ENCODE measurements at places on chromosomes 4 and X.

- DNase-seq = no peak
Observed at GRCh38 chrX:121869876-121870477, 822.6 kb downstream of the GLUD2 start.

GRCh38 chr4:39435659-39436563, 22.8 kb downstream of the RPL9 start:
- no peak for DNase-seq

- no peak for DNase-seq
Observed at GRCh38 chr4:38684271-38684670, 20.3 kb downstream of the KLF3 start.

GRCh38 chr4:123249821-123250220, 146.8 kb upstream of the SPRY1 start:
- DNase-seq = no peak

GRCh38 chr4:4225915-4226605, 669 bp downstream of the OTOP1 start:
- no peak for DNase-seq

DNA sequence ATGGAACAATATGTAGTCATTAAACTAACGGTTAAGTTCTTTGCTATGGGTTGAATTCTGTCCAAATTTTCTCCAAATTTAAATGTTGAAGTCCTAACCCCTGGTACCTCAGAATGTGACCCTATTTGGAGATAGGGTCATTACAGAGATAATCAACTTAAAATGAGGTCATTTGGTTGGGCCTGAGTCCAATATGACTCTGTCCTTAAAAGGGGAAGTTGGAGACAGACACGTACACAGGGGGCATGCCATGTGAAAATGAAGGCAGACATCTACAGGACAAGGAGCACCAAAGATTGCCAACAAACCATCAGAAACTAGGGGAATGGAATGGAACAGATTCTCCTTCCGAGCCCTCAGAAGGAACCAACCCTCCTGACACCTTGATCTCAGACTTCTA, 492.0 kb upstream of the FTHL17 start:
- peak; percentile 0 for DNase-seq

GRCh38 chr4:71867598-71867997, 83.7 kb upstream of the GC start:
- DNase-seq = no peak

DNA sequence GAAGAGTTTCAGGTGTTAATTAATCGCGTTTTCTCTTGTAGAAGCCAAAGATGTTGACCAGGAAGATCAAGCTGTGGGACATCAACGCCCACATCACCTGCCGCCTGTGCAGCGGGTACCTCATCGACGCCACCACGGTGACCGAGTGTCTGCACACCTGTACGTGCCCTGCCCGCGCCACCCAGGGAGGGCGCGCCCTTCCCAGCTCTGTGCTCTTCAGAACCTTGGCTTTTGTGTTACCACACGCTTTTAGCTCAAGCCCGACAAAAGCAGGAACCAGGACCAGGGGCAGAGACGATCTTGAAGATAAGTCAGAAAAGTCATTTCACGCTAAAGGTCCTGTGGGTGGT, 28.0 kb downstream of the PCGF3 start:
- no peak for DNase-seq

- DNase-seq = no peak
Observed at GRCh38 chrX:132214518-132214917, 4.7 kb downstream of the RAP2C start.

GRCh38 chrX:27660878-27661277, 70.7 kb downstream of the DCAF8L2 start:
- no peak for DNase-seq

GRCh38 chrX:141278306-141278705, 36.0 kb upstream of the SPANXC start:
- DNase-seq = peak; percentile 3

GRCh38 chrX:1355131-1356046, 18.8 kb downstream of the IL3RA start:
- DNase-seq = no peak

DNA sequence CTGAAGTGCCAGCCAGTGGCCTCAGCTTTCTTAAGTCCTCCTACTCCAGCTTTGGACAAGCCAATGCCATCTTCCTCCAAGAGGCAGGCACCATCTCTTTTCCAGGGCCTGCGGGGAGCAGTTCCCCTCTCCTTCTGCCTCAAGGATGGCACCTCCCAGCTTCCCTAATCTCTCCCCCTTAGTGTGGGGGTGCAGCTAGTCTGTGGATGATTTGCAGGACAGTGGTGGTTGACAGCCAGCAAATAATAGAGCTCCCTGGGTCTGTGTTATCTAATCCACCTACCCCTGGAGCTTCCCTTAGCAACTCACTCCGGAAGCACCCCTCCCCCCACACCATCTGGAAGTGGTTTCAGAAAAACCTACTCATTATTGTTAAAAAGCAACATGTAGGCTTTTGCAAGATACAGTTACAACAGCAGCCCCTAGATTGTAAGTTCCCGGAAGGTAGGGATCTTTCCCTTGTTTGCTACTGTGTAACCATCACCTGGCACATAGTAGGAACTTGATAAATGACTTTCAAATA, 247.1 kb downstream of the BCOR start:
- DNase-seq = peak; percentile 63

DNA sequence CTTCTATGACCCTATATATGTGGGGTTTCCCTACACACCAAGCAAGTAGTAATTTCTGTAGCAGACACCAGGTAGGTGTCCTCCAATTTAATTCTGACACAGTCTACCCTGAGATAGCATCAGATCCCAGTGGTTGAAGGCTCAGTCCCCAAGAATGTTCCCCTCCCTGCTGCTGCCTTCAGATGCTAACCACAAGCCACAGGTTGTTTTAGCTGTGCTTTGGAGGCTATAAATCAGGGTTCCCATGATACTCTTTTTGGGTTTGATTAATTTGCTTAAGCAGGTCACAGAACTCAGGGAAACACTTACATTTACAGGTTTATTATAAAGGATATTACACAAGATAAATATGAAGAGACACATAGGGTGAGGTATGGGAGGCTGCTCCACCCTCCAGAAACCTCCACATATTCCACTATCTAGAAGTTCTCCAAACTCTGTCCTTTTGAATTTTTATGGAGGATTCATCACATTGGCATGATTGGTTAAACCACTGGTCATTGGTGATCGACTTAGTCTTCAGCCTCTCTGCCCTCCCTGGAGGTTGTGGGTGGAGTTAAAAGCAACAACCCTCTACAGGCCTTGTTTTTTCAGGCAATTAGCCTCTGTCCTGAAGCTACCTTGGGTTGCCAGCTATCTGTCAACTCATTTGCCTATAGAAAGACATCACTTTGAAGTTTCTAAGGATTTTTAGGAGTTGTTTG, 50.8 kb downstream of the GRIA2 start:
- no peak for DNase-seq

- DNase-seq = peak; percentile 52
Observed at GRCh38 chr4:15078682-15079642, 76.7 kb downstream of the CPEB2 start.

DNA sequence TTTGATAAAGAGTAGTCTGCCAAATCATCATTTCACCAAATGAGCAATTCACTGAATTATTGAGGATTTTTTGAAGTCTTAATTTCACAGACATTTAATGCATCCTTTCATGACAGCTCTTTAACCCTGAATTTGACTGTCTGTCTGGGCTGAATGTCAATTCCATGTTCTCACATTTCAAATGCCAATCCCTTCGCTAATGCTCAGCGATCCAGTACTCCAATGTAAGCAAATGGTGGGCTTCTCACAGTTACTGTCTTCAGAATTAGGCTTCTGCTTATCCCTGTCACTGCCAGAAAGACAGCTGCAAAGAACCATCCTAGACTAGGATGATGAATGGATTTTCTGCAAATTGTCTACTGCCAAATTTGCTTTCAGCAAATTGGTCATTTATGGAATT, 36.2 kb upstream of the USP38 start:
- no peak for DNase-seq

- DNase-seq = no peak
Observed at GRCh38 chr4:182847576-182848450, 69.4 kb downstream of the DCTD start.

DNA sequence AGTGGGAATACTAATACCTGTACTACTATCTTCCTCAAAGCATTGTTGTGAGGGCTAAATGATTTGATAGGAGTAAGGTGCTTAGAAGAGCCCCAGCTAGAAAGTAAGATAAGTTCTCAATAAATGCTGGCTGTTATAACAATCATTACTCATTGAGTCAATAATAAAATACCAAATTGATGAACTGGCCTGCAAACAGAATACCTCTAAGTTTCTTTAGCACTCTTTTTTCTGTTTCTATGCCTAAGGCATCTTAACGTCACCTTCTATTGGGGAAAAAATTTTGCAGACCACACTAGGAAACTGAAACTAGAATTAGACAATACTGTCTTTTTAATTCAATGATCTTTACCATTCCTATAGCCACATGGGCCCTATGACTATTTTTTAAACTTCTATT, 1.2 kb downstream of the CLTRN start:
- no peak for DNase-seq

DNA sequence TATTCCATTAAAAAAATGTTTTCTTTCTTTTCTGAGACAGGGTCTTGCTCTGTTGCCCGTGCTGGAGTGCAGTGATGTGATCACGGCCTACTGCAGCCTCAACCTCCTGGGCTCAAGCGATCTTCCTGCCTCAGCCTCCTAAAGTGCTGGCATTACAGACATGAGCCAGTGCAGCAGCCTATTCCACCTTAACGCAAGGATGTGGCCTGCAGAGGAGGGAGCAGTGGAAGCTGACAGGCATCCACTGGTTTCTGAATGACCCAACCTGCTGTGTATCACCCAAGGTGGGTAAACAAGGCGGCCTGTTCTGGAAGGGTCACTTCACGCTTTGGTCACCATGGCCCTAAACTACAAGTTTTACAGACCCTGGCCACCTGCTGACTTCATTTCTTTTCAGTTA, 60.8 kb downstream of the ACOX3 start:
- DNase-seq = no peak

DNA sequence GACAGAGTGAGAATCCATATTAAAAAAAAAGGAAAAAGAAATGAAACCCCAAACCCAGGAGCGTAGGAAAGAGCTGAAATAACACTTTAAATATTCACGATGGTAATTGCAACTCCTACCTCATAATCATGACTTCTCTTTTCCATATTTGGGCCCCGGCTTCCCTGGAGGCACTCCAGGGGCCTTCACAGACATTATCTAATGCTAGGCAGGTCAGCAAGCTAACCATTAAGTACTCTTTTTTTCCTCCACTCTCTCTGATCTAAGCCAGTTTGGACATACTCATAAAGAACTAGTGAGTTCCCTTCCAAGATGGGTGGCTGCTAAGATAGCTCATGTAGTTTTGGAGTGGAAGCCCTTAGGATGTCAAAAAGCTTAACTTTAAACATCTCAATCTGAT, 83.2 kb downstream of the SH3KBP1 start:
- DNase-seq = no peak

DNA sequence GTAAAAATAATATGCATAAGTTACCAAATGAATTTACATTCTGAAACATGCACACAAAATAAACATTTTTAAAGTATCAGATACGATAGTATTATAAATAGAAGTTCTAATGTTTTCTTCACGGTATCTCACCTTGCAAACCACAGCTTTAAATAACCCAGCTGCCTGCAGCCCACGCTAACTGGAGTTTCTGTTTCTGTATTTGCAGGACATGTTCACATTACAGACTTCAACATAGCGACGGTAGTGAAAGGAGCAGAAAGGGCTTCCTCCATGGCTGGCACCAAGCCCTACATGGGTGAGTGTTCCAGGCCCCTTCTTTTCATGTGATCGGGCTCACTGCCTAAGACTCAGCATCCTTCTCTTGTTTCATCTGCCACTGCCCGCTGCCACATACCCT, 291.7 kb downstream of the EVC2 start:
- no peak for DNase-seq

- no peak for DNase-seq
Observed at GRCh38 chrX:150857453-150857852, 41.0 kb downstream of the CD99L2 start.

DNA sequence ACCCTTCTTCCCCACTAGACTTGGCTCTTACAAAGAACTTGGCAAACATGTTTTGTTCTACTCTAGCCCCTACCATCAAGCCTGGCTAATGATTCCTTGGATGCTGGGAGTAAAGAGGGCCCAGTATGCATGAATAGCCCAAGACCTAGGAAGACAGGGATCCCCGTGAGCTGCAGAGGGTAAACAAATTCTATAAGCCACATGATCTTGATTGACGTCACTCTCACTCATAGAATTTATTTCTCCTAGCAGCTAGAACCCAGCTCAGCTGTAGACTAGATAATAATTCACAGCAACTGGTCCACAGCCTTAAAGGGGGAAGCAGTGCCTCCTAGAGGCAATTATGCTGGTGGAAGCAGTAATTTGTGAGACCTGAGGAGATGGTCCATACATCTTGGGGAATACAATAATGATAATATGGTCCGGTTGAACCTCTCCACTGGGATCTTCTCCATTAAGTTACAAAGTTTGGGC, 16.1 kb upstream of the USO1 start:
- DNase-seq = peak; percentile 51

- no peak for DNase-seq
Observed at GRCh38 chr4:159185591-159186023, 82.7 kb downstream of the RAPGEF2 start.

DNA sequence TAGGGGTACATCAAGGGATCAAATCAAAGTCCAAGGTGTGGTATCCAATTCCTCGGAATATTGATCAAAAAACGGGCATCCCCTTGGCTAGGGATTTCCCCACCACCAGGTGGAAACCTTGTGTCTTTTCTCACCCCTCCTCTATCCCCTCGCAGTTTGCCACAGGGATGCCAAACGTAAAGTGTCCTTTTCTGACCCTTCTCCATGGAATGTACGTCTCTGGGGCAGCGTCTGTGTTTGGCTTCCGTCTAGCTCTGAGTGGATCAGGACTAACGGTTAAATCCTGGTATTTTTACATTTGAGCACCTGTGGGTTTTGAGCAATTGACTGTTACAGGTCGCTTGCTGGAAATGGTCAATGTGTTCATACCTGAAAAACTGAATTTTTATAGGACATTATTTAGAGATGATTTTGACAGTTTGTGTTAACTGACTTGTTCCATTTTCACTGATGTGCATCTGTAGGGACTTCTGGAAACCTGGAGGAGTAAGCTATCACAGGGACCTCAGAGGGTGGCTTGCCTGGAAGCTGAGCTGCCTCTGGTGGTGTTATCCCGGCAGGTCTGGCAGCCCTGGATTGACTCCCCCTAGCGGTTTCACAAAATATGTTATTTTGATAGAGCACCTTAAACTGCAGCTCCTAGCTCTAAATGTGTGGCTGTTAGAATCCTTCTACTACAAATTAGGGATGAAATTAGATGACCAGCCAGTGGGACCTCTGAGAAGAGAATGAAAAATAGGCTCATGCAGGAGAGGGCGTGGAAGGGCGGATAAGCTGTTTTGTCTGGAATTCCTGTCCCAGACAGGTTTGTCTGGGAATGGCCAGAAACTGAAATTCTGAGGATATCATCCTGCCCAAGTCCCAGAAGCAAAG, 8.8 kb upstream of the MGST2 start:
- peak; percentile 84 for DNase-seq

DNA sequence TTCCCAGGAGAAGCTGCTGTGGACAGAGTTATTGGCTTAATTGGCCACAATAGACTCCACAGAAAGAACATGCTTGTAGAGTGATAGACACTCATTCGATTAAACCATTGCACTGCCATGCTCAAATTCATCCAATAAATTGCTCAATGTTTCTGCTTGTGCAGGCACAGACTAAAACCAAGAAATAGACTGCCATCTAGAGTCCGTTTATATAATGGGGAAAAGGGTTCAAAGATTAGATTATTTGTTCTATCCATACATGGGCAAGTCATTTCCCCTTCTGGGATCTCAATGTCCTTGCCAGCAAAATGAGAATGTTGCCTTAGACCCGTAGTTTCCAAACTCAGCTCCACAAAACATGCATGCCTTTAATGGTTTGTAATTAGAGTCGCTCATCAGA, 8.7 kb downstream of the SMIM10 start:
- peak; percentile 66 for DNase-seq

Measured in suppressor macrophage treated with lipopolysaccharide for 1 hour (primary cell).